ENCODE measurements at places on chromosomes 6 and 20.

GRCh38 chr20:2379511-2380229 lies 1.0 kb upstream of the TGM6 start:
- no peak for DNase-seq

GRCh38 chr20:38664284-38664683 lies 60.0 kb upstream of the SLC32A1 start:
- DNase-seq, result no peak

- no peak for DNase-seq
Measured at GRCh38 chr6:106097411-106098231, 11.5 kb downstream of the PRDM1 start.

DNA sequence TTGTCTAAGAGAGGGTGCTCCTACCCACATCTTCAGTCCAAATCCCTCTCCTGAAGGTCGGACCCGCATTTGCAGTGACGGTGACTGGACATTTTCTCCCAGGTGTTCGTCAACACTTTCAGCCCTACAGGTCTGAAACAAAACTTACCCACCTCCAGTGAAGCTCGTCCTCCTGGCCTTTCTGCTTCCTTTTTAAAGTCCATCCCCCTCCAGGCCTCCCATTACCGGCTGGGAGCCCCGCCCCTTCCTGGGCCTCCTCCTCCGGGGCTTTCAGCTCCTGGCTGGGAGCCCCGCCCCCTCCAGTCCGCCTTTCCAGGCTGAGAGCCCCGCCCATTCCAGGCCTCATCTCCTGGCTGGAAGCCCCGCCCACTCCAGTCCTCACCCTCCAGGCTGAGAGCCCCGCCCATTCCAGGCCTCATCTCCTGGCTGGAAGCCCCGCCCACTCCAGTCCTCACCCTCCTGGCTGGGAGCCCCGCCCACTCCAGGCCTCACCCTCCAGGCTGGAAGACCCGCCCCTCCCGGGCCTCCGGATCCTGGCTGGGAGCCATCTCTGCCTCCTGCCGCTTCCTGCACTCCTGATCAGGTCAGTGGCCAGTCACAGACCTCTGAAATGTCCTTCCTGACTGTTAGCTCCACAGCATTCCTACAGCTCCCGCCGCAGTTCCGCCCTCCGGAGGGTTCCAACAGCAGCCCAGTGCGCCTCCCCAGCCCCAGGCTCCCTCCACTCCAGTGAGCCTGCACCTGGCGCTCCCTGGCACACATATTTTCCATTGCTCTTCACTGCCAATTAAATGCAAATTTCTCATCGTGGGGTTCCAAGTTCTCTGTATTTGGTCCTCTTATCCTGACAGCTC lies 98.5 kb downstream of the LY86 start:
- DNase-seq, result peak; percentile 46

- no peak for DNase-seq
Measured at GRCh38 chr20:57902473-57902872, 192.7 kb upstream of the PMEPA1 start.

- DNase-seq, result no peak
Measured at GRCh38 chr6:26536571-26537159, 1.5 kb upstream of the HMGN4 start.

DNA sequence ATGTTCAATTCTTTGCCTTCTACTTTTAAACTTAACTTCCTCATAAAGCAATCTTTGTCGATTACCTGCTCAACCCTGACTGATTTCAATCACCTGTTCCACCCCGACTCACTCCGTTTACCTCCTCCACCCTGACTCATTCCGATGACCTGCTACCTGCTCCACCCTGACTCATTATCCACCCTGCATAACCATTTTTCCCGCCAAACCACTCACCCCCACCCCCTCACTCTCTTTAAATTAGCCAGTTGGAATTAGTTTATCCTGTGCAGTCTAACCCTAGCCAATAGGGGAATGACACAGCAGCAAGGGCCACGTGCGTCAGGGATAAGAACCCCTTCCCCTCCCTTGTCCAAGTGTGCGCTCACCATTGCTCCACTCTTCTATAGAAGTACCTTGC lies 56.7 kb upstream of the MRAP2 start:
- DNase-seq, result no peak

DNA sequence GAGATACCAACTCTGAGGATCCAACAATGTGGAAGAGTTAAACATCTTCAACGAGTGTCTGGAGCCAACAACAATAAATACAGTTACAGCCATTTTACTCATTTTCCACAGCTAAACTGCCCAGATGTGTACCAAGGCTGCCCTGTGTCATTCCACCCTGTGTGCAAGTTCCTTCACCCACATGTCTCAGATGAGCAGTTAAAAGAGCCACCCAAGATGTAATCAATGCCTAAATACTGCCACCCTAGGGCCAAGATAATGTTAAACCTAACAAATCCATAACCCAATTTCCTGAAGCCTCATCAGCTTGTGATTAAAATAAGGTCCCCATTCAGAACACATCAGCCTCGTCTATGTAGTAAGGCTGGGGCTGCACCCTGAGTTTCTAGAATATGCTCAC lies 59.9 kb downstream of the GMDS start:
- DNase-seq, result no peak
